Esophagus squamous epithelium (tissue), 5 donors: ENCODE measurements at places on chromosomes 11 and 22.
A peak's percentile ranks its signal among the peaks of the same experiment; 100 is the strongest.

GRCh38 chr11:6992026-6992425 lies 28.1 kb downstream of the ZNF214 start:
- no peaks in the 10 kb centered on the region for H3K4me1 ChIP-seq
- H3K4me3 ChIP-seq, result no peak overlapping the region

DNA sequence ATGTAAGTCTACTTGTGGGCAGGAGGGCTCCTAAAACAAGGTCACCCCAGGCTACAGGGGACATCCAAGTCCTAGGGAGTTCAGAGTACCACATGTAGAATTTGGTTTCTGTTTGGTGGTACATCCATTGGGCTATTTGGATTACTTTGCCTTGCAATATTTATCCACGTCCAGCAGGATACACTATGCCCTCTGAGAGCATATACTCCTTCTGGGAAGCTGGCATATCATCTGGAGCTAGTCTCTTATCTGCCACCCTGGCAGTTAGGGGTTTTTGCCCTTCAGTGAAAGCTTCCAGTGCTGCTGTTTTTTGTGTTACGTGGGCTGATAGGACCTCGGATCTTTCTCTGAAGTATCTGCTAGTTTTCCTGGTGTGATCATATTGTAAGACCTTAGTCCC lies 7.3 kb downstream of the LMO2 start:
- no peaks in the 10 kb centered on the region for H3K27me3 ChIP-seq
- no peak overlapping the region for H3K27ac ChIP-seq
- no peak for DNase-seq
- H3K4me3 ChIP-seq, result no peak overlapping the region
- no peaks in the 10 kb centered on the region for H3K4me1 ChIP-seq

DNA sequence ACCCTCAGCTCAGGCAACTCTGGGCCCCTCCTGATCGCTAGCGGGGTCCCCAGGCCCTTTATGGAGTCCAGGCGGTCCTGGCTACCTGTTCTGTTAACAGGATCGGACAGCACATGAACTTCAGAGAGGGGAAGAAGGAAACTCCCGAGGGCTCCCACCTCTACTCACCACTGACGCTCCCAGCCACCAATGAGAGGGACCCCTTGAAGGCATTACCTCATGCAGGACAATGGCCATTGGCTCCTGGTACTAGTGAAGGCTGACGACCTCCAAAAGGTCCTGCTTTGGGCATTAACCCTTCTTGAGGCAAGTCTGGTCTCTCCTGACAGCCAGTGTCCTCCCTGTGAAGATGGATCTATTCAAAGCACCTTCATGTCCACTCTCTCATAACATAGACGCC lies 71.5 kb upstream of the LMO1 start:
- H3K4me3 ChIP-seq, result no peak overlapping the region
- H3K27ac ChIP-seq, result no peak overlapping the region

DNA sequence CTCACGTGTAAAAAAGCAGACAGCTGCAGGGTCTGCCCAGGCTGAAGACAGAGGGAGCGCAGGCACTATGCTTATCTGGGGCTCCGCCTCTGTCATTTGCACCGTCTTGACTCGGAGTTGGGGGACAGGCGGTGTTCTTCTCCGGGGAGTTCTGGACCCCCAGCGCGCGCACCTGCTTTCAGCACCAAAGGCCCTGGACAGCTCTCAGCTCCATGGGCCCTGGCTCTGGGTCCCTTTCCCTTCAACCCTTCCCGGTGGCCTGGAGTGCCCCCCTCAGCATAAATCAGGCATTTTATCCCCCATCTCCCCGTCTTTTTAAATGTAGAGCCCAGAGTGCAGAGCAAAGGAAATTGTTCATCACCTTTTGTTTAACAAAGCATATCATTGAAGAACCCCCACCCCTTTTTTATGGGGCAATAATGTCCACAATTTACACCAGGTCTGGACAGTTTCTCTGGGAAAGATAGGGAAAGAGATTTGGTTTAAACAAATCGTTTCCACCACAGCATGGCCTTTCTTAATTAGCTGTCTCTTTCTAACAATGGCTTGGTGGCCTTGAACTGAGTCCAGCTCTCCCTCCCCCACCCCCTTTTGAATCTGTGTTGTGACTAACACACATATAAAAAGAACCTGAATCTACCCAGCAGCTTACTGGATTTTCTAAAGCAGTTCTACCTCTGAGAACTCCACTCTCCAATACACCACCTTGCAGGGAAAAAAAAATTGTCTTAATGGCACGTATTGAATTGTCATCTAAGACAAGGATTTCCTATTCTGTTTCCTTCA lies 1.7 kb downstream of the SEZ6L start:
- no peak for DNase-seq
- peaks cover 11% of the 10 kb centered on the region for H3K4me1 ChIP-seq
- H3K4me3 ChIP-seq, result no peak overlapping the region
- H3K36me3 ChIP-seq, result no peaks in the 10 kb centered on the region
- no peak overlapping the region for H3K27ac ChIP-seq
- H3K27me3 ChIP-seq, result peaks cover 98% of the 10 kb centered on the region

- DNase-seq, result no peak
- no peaks in the 10 kb centered on the region for H3K36me3 ChIP-seq
- peak overlapping the region; percentile 5 for H3K4me3 ChIP-seq
- H3K27me3 ChIP-seq, result no peaks in the 10 kb centered on the region
- H3K4me1 ChIP-seq, result peaks cover 67% of the 10 kb centered on the region
Measured at GRCh38 chr11:65915821-65916251, 3.0 kb downstream of the C11orf68 start.

GRCh38 chr11:78045851-78046485 lies 17.7 kb upstream of the THRSP start:
- H3K27ac ChIP-seq, result peak overlapping the region; percentile 67
- H3K4me1 ChIP-seq, result peaks cover 17% of the 10 kb centered on the region
- no peaks in the 10 kb centered on the region for H3K36me3 ChIP-seq
- H3K27me3 ChIP-seq, result no peaks in the 10 kb centered on the region
- peak overlapping the region; percentile 45 for H3K4me3 ChIP-seq

- no peaks in the 10 kb centered on the region for H3K4me1 ChIP-seq
- no peak overlapping the region for H3K4me3 ChIP-seq
- no peak overlapping the region for H3K27ac ChIP-seq
- H3K36me3 ChIP-seq, result no peaks in the 10 kb centered on the region
- H3K27me3 ChIP-seq, result no peaks in the 10 kb centered on the region
Measured at GRCh38 chr22:22099833-22100812, 117.5 kb upstream of the TOP3B start.

DNA sequence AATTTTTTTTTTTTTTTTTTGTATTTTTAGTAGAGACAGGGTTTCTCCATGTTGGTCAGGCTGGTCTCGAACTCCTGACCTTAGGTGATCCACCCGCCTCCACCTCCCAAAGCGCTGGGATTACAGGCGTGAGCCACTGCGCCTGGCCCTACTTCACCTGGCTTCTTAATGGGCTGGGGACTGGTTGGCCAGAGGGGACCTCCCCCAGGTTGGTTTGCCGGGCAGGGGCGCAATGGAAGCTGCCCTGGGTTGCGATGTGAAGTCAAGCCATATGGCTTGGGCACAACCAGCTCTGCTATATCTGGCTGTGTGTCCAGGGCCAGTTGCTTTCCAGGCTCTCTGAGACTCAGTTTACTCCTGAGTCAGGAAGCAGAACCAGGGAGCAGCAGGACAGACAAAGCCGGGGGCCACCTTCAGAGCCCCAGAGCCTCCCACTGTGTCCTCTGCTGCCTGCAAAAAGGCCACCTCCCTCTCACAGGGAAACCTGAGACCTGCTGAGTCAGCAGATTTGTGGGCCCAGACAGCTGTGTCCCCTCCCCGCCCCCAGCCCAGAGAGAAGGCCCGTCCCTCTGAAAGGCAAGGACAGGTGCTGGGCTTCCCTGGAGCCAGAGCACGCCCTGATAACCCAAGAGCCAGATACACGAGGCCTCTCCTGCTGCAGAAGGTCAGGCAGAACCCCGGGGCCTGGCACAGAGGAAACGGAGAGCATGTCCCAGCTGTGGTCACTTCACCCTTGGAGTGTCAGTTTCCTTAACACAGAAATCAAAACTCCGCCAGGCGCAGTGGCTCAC lies 29.2 kb upstream of the DAGLA start:
- no peaks in the 10 kb centered on the region for H3K36me3 ChIP-seq
- H3K4me1 ChIP-seq, result no peaks in the 10 kb centered on the region
- DNase-seq, result no peak
- no peak overlapping the region for H3K27ac ChIP-seq
